ENCODE measurements at places on chromosomes 16 and 17.

- DNase-seq = peak; percentile 91
Measured at GRCh38 chr16:72832621-72833248, 215.2 kb downstream of the ZFHX3 start.

DNA sequence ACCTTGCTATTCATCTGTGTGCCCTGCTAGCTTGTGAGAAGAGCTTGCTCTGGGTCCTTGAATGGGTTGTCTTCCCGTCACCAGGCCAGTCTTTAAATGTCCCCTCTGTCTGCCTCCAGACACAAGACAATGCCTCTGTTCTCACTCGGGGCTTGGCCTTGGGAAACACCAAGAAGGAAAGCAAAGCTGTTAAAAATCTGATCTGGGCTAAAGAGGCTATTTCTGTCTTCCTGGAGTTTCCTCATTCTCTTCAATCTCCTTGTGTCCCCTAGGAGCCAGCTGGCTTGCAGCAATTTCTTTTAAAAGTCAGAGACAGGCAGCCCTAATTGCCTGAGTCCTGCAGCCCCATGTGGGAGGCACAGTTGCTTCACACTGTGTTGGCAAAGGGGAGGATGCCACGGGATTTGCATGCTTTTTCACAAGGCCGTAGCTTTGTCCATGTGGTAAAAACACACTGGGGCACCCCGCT is 2.5 kb downstream of the DNAI2 start:
- DNase-seq = no peak

DNA sequence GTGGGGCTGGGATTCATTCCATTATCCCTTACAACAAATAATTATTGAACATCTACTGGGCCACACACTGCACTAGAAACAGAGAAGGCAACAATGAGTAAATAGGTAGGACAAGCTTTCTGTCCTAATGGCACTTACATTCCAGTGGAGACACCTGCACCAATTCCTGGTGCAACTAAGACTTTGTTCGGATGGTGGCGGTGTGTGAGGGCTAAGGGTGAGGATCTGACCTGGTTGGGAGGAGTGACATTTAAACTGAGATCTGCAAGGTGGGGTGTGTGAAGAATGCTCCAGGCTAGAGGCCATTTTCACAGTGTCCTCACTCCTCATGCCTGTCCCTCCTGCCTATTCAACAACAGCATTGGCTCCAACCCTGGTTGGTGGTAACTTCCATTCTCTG is 510.0 kb downstream of the XYLT1 start:
- no peak for DNase-seq

GRCh38 chr17:40803617-40804082 is 3.9 kb upstream of the KRT28 start:
- peak; percentile 95 for DNase-seq

DNA sequence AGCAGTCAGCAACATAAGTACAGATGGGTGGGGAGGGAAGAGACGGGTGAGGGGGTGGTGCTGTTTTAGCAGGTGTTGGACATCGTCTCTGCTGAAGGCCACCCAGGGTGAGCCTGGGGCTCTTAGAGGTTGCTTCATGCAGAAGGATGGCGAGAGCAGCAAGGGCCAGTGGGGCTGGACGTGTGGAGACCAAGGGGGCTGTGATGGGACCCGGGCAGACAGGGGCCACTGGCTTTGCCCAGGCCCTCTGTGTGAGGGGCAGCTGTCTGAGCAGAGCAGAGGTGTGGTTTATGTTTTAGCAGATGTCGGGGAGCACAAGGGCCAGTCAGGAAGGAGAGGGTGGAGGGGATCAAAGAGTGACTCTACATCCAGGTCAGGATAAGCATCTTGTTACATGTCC is 4.8 kb downstream of the NARF start:
- no peak for DNase-seq

DNA sequence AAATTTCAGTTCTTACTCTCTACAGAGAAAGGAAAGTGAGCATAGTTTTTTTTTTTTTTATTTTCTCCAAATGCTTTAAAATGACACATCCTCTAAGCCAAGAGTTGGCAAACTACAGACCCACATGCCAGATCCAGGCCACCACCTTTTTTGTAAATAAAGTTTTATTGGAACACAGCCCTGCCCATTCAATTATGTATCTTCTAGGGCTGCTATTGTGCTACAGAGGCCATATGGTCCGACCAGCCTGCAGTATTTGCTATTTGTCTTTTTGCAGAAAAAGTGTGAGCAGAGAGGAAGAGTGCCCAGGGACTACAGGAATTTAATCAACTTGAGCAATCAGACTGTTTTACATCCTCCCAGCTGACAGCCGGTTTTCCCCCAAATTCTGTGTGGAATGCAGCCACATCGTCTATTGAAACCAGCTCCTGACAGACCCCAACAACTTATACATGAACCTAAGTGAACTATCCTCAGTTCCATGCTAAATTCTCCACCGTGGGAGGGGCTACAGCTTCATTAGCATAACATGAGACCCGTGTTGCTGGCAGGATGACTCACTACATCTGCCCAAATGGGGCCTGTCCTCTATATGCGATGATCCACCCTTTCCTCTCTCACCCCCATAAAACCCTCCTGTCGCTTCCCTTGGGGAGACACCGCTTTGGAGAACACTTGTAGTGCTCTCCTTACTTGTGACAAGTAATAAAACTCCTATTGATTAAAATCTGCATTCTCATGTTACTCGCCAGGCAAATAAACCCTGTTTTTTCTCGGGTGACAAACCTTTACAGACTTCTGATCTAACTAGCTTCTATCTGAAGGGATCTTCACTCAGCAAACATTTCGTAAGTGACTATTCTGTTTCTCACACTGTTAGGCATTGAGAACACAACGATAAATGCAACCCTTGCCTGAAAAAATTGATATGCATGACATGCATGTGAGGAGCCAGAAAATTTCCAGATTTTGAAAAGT is 149.4 kb upstream of the HS3ST3A1 start:
- no peak for DNase-seq

GRCh38 chr16:63577891-63578290 is 1541.7 kb upstream of the CDH8 start:
- no peak for DNase-seq

DNA sequence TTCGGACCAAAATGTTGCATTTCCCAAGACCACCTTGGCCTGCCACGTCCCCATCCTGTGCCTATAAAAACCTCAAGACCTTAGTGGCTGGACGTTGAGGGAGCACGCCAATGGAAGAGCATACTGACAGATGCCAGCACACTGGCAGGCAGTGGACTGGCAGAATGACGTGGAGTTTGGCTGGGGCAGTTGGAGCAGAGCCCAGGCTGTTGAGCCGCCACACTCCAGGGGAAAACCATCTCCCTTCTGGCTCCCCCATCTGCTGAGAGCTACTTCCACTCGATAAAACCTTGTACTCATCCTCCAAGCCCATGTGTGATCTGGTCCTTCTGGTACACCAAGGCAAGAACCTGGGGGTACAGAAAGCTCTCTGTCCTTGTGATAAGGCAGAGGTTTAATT is 494.1 kb downstream of the CDH11 start:
- DNase-seq = no peak

GRCh38 chr17:56884483-56885311 is 29.2 kb downstream of the TRIM25 start:
- DNase-seq = no peak

GRCh38 chr17:78268951-78269905 is 37.8 kb downstream of the TMEM235 start:
- DNase-seq = no peak

GRCh38 chr17:32445971-32446370 is 1.7 kb downstream of the PSMD11 start:
- no peak for DNase-seq

DNA sequence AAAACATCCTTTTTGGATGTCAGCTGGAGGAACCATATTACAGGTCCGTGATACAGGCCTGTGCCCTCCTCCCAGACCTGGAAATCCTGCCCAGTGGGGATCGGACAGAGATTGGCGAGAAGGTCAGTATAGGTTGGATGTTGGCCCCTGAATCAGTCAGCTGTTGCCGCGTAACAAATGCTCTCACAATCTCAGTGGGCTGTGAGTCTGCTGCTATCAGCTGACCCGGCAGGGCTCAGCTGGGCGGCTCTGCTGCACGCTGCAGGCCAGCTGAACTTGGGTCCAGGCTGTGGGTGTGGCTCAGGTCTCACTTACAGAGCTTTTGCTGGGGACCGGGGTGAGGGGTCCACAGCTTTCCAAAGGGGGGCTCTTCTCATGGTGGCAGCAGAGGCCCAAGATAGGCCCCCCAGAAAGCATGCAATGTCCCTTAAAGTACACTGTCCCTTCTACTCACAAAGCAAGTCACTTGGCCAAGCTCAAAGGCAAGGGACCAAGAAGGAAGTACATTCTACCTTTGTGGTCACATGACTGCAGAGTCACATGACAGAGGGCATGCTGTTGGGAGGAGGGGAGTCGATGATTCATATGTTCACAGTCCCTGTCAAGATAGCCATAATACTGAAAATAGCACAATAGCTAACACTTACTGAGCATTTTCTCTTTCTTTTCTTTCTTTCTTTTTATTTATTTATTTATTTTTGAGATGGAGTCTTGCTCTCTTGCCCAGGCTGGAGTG is 134.2 kb downstream of the ABCC1 start:
- DNase-seq = no peak

- DNase-seq = no peak
Measured at GRCh38 chr16:80167657-80168390, 373.0 kb upstream of the DYNLRB2 start.

- peak; percentile 46 for DNase-seq
Measured at GRCh38 chr17:81928544-81929252, 1.2 kb upstream of the MAFG start.

- DNase-seq = no peak
Measured at GRCh38 chr16:3836641-3837040, 43.9 kb downstream of the CREBBP start.

GRCh38 chr17:42431758-42432161 is 8.7 kb upstream of the CAVIN1 start:
- peak; percentile 84 for DNase-seq

- DNase-seq = no peak
Measured at GRCh38 chr16:83859265-83859664, 39.6 kb upstream of the MLYCD start.

Data from adipocyte (in vitro differentiated cells).